ENCODE measurements at places on chromosomes 6 and 20. TPM values are rescaled to one million over a fixed set of nuclear protein-coding genes. Genes with fewer than 3 reads are reported as not detected.

DNA sequence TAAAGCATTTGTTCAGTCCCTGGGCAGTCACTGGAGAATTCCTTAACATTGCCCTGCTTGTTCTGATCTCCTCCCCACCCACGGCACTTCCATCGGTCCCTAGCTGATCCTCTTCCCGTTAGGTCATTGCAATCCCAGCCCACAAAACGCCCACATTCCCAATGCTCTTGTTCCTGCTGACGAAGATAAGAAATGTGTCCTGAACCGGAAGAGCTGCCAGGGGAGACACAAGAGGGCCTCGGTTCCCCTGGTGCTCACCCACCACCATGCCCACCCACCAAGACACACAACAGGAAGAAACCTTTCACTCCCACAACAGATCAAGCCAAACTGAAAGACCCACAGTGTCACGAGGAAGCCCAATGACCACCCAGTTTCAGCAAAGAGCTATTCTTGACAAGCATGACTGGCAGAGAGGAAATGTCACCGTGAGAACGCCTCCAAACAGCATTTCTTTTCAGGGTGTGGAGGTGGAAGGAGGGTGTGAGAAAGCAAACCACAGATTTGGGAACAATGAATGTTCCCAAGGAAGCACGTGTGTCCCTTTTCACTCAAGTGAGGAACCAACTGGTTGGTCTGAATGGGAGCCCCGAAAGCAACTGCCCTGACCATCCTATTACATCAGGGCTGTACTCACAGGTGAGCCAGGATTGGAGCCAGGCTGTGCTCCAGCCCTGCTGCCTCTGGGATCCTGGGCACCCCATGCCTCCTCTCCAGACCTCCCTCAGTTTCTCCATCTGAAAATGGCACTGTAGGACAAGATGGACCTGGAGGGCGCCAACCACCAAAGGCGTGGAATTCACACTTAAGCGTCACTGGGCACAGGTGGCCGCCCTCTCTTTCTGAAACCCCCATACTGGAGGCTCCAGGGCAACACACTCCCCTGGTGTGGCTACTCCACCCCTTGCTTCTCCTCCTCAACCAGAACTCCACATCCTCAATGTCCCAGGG, 97.5 kb downstream of the ZMYND8 start:
- no peak for DNase-seq

- no peak for DNase-seq
Measured at GRCh38 chr6:136887953-136888352, 34.1 kb upstream of the SLC35D3 start.

DNA sequence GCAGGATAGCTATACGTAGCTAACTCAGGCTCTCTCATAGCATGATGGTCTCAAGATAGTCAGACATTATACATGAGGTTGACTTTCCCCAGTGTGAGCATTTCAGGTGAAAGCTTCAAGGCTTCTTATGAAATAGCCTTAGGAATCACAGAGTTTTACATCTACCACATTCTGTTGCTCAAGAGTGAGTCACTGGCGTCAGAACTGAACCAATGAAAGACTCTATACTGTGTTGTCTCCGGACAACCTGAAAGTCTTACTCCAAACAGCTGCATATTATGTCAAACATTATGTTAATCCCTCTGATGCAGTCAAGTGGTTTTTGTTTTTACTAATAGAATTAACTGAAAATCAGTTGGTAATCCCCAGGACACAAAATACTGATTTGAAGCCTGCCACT, 79.8 kb upstream of the TRDN start:
- no peak for DNase-seq

Gene MARCKS
- total RNA-seq = 53.1 TPM

- no peak for DNase-seq
Measured at GRCh38 chr6:15374119-15374518, 128.2 kb downstream of the JARID2 start.

GRCh38 chr6:37013516-37014491, 8.3 kb downstream of the FGD2 start:
- DNase-seq = no peak

DNA sequence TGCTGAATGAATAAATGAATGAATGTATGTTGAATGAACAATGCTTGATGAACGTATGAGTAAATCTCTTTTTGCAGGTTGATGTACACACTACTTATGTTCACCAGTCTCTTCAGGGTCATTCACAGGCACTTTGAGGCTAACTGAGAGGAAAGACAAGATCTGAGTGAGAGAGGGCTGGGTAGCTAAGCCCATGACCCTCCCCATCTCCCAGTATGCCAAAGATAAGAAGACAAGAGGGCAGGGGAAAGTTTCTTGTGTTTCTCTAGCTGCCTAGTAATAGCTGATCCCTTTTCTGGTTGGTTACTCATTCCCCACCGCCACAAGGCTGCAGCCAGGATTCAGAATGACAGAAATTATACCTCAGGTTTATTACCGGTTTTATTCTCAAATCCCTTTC, 90.7 kb downstream of the CEP57L1 start:
- DNase-seq = no peak

GRCh38 chr20:23955896-23956295, 32.7 kb downstream of the GGTLC1 start:
- no peak for DNase-seq

DNA sequence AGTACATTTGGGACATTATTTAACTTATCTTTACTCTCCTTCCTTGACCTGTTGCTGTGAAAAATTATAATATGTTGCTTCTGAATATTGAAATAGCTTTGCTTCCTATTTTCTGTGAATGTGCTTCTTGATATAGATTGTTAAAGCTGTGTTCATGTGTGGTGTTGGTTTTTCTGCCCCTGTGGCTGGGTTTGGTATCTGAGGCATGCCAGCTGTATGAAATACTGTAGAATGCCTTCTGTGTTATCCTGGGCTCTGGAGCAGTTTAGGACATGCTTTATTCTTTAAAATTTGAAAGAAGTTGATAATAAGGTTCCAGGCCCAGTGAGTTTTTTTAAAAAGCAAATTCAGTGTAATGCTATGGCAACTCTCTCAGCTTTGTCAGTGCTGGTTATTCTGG, 71.7 kb downstream of the HIVEP1 start:
- DNase-seq = no peak

- DNase-seq = no peak
Measured at GRCh38 chr20:9397928-9398327, 116.5 kb upstream of the LAMP5 start.

Gene VIP
- not detected for total RNA-seq

Gene TSBP1
- total RNA-seq = not detected

- peak; percentile 78 for DNase-seq
Measured at GRCh38 chr20:59751075-59751711, 146.9 kb downstream of the PHACTR3 start.

DNA sequence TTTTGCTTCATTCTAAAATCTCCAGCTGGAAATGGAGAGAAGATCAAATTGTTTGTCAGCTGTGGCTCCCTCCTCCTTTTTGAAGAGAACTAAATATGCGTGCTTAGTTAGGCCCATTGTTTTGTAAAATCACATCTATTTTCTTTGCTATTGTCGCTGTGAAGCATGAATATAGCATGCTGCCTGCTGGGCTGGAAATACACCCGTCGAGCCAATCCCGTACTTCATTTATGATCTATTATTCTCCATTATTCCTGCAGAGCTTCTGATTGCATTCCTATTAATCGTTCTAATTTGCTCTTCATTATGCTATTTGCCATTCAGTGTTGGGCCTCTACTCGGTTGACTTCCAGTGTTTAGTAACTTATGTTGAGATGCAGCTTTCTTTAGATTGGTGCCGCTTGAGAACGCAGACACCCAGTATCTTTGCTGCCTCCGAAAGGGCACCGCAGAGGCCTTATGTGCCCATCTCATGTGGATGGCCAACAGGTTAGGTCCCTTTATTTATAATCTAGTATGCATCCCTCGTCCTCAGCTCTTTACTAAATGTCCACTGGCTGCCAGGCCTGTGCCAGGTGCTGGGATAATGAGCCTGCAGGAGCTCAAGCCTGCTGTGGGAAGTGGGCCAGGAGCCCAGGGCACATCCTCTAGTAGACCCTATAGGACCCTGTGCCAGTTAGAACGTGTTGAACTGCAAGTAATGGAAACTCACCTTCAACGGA, 45.6 kb downstream of the FAM50B start:
- DNase-seq = no peak

Gene SIRT5
- 8.3 TPM for total RNA-seq

DNA sequence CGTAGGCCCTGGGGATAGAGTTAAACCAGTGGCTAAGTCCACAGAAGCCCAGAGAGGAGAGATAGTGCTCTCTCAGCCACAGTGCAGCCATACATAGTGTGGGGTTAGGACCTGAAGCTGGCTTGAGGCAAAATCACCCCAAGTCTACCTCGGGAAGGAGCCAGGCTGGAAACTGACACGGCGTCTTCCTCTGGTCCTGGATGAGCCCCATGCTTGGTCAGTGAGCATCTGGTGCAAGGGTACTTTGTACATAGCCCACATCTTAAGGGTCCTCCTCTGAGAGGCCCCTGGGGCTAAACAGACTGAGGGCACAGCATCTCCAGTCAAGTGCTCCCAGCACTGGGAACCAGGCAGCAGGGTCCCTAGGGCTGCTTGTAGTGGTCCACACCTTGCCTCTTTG, 45.6 kb downstream of the CDH26 start:
- no peak for DNase-seq

- no peak for DNase-seq
Measured at GRCh38 chr6:13280254-13280653, 48.1 kb downstream of the TBC1D7 start.

DNA sequence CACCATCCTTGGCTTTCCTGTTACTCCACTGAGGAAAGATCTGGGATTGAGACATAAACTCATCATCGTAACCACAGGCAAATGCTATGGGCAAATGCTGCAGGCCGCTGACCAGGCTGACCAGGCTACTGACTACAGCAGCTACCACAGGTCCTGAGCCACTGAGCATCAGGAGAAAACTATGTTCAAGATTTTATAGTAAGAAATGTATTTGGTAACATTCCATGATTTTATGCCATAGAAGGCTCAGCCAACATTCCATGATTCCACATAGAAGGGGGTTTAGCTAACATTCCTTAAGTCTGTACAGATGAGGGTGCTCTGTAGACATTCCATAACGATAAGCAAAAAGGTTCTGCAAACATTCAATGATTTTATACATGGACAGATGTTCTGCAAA, 16.1 kb upstream of the B4GALT5 start:
- DNase-seq = no peak

DNA sequence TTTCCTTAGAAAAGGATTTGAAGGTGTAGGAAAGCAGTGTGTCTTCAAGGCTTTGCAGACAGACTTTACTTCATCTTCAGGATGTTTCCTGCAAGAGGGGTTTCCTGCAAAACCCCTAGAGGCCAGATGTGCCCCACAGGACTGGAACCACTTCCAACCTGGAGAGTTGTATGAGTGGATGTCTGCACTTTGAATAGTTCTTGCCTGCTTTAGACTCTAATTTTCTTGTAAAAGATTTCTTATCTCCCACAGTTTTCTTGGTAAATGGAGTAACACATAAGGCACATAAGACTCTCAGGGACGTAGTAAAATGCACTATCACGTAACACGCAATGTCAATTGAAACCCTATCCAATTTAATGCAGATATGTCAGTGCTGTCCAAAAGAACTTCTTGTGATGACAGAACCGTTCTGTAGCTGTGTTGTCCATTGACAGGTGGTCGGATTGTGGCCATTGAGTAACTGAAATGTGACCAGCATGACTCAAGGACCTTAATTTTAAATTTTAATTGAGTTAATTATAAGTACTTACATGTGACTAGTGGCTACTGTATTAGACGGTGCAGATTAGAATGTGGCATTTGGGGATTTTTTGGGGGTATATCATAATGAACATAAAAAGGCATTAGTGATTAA, 118.7 kb downstream of the JARID2 start:
- no peak for DNase-seq

GRCh38 chr6:4491501-4492260, 284.5 kb upstream of the CDYL start:
- DNase-seq = no peak

Gene MUC21
- not detected for total RNA-seq

DNA sequence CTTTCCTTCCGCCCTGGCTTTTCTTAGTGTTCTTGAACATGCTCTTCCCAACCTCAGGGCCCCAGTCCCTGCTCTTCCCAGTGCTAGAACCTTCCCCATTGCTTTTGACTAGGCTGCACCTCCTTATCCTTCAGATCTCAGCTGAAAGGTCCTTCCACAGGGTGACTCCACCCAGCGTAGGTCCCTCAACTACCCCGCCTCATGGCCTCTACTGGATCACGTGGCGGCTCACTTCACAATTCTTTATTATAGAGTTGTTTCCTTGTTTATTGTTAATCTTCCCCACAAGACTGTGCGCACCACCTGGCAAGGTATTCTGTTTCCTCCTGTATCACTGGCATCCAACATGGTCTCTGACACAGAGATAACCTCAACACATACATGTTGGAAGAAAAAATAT, 31.2 kb downstream of the TTLL9 start:
- no peak for DNase-seq

- DNase-seq = peak; percentile 14
Measured at GRCh38 chr6:130995783-130996447, 67.1 kb downstream of the EPB41L2 start.

Measured in HT-29 (cell line).